NCI-H1105 (cell line): ENCODE measurements at places on chromosomes 5 and 9.

- DNase-seq = no peak
Measured at GRCh38 chr9:129080298-129080600, 662 bp upstream of the DOLPP1 start.

GRCh38 chr9:693201-694091 lies 148.1 kb upstream of the DMRT1 start:
- DNase-seq = no peak

DNA sequence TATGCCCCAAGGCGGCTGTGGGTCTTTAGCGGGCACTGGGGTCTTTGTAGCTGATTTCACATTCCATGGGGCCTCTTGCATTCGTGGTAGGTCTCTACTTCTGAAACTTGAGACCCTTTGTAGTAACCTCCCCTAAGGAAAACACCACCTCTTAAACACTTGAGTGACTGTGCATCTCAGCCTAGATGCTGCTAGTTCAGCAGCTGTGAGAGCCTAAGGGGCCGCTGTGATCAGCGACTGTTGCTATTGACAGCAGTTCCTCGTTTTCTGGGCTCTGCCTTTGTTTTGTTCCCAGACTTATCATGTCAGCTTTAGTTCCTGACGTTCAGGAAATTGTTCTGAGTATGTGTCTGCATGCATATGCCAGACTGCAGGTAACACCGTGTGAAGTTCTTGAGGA lies 171.2 kb downstream of the HSPA4 start:
- DNase-seq = no peak

DNA sequence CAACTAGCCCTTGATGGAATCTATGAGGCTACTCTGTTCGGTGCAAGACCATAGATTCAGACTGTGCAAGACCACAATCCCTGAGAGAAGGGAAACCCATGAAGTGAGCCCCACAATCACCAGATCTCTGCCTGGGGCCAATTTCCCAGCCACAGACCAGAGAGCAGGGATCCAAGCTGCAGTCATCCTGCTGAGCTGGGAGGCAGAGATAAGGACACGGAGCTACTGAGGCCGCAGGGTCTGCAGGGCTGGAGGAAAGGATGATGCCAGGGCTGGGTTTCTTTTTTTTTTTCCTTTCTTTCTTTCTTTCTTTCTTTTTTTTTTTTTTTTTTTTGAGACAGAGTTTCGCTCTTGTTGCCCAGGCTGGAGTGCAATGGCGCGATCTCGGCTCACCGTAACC lies 47.7 kb upstream of the FUBP3 start:
- DNase-seq = no peak

GRCh38 chr5:142281966-142282365 lies 42.9 kb downstream of the SPRY4 start:
- DNase-seq = no peak

GRCh38 chr9:136554870-136555269 lies 9.0 kb upstream of the NOTCH1 start:
- DNase-seq = no peak

- no peak for DNase-seq
Measured at GRCh38 chr9:79977074-79977435, 405.3 kb downstream of the TLE4 start.

DNA sequence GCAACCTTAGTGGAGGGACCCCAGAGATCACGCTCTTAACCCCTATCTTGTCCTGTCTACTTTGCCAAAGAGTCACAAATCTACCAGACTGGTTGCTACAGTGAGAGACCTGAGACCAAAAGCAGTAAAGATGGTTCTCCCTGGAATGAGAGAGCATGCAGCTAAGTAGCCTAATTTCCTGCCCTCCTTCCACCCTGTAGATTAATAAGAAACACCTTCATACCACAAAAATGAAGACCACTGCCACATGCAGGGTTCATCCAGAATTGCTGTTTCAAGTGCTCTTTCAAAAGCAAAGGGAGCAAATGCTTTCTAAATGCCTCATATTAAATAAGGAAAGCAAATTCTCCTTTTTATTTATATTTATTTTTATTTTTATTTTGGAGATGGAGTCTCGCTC lies 119.1 kb downstream of the UGCG start:
- DNase-seq = no peak

DNA sequence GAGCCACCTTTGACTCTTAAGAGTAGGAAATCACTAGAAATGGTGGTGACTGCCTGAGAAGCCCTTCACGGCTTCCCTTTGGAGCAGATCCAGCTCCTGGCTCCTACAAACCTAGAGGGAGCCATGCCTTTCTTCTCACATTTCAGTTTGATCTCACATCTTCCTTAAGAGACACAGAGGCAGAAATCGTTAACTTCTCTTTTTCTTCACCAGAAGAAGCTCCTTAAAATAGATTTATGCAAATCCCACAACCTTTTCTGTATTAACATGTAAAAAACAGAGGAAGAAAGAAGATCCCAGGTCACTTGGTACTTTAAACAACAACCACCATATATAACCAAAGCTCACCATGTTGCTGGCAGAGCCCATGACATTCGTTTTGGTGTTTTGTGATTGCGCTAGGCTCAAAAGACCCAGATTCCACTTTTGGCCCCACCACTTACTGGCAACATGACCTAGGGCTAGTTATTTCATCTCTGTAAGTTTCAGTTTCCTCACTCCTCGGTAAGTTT lies 29.6 kb downstream of the PAX5 start:
- DNase-seq = no peak

GRCh38 chr5:1552521-1553255 lies 28.9 kb upstream of the LPCAT1 start:
- DNase-seq = peak; percentile 70

DNA sequence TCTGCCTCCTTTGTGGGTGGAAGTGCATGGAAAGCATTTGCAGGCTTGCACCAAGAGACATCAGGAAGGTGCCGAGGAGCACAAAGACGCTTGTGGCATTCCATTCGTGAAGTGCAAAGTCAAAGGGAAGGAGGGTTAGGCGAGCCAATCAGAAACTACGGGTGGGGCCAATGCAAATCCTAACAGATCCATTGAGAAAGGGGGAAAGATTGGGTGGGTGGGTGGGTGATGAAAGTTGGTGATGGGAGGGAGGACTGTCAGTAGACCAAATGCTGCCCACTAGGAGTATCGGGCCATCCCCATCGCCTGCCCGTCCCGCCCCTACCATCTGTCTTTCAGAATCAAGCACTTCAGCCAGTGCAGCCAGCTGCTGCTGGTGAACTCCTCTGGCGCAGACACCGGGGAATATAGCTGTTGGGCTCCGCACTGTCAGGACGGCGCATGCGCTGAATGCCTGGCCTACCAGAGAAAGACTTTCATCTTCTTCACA lies 17.1 kb upstream of the ANXA6 start:
- peak; percentile 22 for DNase-seq

DNA sequence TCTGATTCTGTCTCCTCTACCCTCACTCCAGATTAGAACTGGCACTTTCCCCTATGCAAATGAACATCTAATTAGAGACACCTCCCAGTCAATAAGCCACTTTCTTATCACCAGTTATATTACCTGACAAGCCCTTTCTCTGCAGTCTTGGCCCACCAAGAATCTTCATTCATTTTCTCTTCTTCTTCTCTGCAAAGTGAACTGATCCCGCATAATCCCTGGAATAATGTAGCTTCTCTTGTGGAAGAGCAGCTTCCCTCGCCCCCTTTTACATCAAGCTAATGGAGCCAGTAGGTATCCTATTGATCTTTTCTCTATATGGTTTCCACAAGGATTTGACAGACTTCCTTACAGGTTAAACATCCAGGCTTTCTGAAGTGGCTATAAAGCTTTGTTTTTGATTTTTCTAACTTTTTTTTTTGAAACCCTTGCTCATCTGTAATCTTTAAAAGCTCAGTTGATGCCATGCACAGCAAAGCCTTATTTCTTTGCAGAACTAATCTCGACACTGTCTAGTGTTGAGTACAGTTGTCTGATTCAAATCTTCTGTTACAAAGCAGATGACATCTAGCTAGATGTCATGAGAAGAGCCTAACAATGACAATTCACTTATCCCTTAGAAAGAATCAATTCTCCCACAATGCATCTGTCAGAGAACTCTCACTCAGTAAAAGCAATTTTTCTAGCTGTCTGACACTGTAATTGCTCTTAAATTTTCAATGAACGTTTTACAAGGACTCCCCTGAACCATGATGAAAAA lies 281.4 kb downstream of the ISL1 start:
- no peak for DNase-seq

DNA sequence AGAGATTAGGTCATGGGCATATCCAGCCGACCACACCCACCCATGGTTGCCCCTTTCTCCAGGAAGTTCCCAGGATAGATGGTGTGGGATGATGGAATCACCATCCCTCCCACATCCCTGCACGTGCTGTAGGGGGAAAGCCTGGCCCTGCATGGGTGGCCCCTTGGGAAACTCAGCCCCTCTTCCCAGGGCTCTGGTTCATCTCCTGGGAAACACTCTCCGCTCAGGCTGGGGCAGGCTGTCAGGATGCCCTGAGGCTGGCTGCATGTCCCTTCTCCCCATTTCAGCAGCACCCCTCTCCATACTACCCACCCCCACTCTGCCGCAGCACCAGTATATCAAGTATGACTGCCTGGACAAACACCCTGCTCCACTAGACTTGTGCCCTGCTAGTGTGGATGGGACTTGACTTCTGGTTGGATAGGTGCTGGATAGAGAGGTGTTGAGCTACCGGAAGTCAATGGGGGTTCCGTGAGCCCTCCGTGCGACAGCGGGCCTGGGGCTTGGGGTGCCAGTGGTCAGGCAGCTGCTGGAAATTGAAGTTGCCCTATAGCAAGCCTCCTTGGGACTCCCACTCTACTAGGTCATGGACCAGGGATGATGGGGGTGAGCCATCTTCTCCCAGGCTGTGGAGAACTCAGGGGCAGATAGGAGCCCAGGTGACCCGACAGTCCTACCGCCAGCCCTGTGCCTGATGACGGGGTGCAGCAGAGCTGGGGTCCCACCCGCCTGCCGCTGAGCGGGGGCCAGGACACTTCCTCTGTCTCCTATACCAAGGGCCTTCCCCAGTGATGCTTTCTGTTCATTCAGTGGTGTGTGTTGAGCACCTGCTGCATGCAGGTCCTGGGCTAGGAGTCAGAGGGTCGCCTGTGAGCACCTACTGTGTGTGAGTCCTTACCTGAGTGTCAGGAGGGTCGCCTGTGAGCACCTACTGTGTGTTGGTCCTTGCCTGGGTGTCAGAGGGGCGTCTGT lies 69.4 kb upstream of the COL5A1 start:
- DNase-seq = no peak

DNA sequence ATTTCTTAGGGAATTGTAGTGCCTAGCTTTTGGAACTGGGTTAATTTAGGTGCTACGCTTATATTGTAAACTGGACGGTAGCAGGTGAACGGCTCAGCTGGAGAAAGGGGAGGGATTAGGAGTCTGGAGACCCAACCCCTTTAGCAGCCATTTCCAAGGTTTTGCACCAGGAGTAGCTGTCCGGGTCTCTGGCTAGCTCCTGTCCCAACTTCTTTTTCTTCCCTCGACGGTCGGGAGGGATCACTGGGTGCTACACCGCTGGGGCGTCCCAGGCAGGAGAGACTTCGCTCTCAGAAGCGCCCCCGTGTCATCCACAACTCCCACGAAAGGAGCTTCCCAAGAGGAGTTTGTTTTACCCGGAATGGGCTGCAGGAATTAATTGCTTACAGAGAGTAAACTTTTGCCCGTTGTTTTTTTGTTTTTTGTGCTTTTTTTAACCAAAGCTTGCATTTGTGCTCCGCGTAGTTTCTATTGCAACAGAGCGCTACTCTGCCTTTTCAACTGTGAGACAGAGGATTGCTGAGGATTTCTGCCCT lies 1640.9 kb upstream of the C9orf72 start:
- DNase-seq = peak; percentile 79

- DNase-seq = no peak
Measured at GRCh38 chr5:100311806-100312205, 223.4 kb upstream of the FAM174A start.

- no peak for DNase-seq
Measured at GRCh38 chr9:136441191-136441680, 1.6 kb upstream of the INPP5E start.

DNA sequence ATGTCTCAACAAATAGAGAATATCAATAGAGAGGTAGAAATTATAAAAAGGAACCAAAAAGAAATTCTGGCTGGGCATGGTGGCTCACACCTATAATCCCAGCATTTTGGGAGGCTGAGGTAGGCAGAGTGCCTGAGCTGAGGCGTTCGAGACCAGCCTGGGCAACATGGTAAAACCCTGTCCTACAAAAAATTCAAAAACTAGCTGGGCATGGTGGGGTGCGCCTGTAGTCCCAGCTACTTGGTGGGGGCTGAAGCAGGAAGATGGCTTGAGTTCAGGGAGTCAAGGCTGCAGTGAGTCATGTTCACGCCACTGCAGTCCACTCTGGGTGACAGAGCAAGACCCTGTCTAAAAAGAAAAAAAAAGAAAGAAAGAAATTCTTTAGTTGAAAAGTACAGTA lies 24.9 kb downstream of the IPPK start:
- DNase-seq = no peak

GRCh38 chr5:113723021-113723420 lies 209.5 kb downstream of the YTHDC2 start:
- DNase-seq = no peak

DNA sequence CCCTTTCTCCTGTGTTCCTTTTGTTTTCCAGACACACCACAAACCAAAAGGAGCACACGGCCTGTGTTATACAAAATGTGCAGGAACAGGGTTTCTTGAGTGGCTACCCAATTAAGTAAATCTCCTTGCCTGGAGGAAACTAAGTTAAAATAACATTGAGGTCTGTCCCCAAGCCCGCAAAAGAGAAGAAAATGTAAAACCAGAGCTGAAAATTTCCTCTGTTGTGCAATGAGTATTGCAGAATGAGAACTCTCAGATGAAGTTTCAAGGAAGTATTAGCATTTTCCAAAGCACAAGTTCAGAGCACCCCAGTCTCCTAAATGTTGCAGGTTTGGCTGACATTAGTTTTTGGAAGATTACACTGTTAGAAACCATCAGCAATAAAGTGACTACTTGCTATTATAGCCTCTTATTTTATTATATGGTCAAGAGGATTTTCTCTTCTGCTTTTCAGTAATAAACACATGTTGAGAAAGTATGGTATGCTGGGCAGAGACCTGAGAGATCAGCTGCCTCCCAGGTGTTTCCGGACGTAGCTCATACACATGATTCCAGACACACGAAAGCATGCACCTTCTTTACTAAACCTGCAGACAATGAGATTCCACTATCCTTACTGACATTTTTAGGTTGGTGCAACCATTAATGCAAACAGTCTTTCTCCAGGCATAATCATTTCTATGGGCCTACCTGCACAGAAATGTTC lies 161.3 kb downstream of the SNCAIP start:
- DNase-seq = no peak

GRCh38 chr5:82334856-82335255 lies 56.7 kb upstream of the RPS23 start:
- no peak for DNase-seq

DNA sequence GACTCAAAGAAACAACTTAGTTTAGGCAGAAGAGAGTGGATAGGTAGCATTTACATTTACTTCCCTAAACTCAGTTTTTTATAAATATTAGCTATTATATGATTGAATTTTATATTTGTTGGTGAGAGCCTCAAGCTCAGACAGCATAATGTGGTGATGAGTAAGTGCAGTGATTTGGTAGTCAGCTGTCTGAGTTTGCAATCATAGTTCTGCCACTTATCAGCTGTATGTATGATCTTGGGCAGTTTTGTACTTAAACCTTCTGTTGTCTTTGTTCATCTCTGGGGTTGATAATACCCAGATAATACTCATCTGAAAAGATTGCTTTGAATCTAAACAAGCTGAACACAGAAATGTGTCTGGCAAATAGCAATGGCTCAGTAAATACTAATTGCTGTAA lies 108.8 kb downstream of the ANXA1 start:
- DNase-seq = no peak
